ENCODE measurements at places on chromosomes 5 and 9.

DNA sequence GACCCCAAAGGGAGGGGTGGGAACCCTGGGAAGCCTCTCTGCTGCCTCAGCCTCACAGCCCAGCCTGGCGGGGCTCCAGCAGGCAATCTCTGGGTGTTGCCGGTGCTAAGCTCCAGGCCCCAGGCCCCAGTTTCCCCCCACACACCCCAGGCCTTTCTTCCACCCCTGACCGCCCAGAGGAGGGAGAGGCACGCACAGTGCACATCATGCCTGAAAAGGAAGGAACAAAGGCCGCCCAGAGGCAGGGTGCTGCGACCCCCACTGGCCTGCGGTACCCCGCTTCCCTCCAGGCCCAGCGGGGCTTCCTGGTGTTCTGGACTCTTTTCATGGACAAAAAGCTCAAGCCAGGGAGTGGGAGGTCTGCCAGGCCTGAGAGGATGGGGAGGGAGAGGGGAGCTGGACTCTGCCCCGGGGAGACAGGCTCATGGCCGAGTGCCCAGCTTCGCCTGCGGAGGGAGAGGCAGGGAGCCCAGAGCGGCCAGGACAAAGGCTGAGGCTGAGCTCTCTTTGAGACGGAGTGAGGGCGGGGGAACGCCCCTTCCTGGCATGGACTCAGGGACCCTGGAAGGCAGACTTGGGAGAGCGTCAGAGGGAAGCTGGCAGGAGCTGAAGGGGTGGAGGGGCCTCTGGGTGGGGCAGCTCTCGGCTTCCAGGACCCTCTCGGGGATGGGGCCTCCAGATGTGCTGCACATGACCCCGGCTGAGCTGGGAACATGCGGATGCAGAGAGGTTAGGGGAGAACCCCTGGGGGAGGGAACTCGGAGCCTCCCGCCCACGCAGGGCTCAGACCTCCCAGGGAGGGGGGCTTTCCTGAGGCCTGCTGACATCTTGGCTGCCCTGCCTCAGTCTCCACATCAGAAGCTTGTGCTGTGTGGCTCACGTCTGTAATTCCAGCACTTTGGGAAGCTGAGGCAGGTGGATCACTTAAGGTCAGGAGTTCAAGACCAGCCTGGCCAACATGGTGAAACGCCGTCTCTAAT, 1.8 kb upstream of the ENTPD2 start:
- no peak for DNase-seq

DNA sequence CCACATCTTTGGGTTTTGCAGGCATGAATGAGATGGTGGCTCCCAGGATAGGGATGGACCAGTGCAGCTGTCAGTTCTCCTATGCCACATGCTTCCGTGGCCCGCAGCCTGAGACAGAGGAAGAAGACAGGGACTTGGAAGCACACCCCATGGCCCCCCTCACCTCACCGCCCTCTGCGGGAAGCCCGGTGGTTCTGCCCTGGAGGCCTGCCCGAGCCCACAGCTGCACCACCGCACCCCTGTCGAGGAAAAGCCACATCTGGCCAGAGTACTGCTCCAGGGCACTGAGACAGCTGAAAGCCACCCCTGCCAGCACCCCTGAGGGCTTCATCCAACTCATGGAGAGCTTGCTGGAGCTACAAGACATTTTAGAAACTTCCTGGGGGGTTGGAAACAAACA, 7.6 kb upstream of the TRMT10B start:
- no peak for DNase-seq

GRCh38 chr5:145942201-145942600, 5.8 kb downstream of the SH3RF2 start:
- no peak for DNase-seq

GRCh38 chr5:131974016-131974415, 28.6 kb upstream of the MEIKIN start:
- DNase-seq, result no peak

DNA sequence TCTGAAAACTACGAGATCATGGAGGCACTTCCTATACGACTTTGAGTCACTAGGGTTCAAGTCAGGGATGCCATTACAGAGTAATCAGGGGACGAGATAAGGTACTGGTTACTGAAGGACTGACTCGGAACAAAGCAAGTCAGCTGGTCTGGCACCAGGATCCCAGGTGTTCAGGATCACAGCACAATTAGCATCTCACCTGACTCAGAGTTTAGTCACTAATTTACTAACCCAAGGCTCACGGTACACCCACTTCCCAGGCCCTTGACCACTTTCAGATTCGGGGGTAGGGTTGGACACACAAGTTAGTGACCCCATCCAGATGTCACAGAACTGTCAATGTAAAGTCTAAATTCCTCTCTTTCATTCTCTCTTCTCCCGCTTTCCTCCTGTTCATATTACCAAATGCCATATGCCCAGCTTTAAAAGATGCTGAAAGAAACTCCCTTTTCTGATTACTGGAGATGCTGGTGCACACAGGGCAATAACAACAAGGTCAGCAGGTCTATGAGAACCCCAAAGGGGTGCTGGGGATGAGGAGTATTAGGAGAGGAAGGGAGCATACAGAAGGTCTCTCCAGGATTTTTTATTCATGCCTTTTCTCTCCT, 657.8 kb downstream of the TLE1 start:
- DNase-seq, result no peak

DNA sequence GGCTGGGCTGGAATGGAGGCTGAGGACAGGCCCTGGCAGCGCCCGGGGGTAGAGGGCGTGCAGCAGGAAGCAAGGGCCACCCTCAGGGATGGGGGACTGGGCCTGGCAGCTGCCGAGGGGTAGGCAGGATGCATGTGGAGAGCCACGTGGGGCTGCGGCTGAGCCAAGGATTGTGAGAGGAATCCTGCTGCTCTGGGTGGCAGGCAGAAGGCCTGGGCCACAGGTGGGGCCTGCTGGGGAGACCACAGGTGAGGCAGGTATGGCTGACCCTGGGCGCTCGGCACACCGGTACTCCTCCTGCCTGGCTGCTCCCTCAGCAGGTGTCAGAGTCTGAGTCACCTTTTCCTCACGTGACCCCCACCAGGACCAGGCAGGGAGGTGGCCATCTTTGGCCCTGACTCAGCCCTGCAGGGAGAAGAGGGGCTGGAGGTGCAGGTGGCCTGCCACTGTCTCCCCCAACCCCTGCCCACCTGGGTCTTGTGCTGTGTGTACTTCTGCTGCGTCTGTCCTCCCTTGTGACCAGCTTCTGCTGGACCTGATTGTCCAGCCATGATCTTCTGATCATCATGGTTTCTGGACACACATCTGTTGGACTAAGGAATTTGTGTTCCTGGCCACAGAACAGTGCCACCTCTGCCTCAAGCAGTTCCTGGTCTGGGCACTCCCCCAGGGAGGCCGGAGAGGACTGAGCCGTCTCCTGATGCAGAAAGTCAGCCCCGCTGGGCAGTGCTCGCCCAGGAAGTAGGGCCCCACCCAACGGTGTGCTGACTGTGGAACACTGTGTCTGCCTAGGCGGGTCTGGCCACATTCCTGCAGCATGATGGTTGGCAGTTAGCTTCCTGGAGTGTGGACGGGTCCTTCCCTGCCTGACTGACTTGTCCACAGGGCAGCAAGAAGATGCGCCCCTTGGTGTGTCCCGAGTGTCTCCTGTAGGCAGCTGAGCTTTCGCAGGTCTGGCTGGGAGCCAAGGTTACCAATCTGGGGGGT, 6.4 kb downstream of the ARRDC1 start:
- no peak for DNase-seq

DNA sequence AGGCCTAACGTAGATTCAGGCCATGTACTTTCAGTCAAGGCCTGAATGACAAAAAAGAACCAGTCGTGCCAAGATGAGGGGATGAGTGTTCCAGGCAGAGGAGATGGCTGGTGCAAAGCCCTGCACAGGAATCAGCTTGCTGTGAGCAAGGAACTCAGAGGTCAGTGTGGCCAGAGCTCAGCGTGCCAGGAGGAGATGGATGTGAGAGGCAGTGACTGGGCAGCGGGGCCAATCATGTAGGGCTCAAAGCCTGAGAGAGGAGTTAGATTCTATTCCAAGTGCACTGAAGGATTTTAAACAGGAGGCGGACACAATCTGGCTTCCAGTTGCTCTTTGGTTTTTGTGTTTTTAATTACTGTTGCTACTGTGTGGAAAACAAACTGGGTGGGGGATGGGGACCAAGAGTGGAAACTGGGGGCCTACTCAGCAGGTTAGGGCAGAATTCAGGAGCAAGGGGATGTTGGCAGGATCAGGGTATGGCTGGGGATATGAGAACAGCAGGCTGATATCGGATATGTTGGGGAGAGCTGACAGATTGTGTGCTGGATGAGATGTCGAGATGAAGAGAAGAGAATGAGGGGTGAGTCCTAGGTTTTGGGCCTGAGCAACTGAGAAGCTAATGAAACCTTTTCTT, 64.3 kb downstream of the ANGPTL2 start:
- no peak for DNase-seq

DNA sequence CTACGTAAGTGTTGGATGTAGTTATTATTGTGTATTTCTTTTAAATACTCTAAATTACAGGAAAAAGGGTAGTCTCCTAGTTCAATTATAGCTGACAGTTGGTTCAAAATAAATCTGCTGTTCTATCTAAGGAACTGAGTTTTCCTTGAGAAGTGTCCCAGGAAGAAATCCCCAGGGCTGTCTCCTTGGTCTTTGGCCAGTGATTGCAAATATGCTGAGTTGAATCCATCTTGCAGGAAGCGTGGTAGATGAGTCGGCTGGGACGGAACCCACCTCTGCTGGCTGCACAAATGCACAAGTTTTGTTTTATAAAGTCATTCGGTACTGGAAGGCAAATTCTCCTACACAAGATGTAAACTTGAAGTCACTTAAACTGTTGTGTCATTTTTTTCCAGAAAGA, 30.2 kb upstream of the HOMER1 start:
- no peak for DNase-seq

GRCh38 chr9:123589361-123590239, 233.6 kb downstream of the CRB2 start:
- no peak for DNase-seq
